ENCODE measurements at places on chromosomes 16 and 17. TPM values are rescaled to one million over a fixed set of nuclear protein-coding genes. Genes with fewer than 3 reads are reported as not detected.

- H3K36me3 ChIP-seq = no peaks in the 10 kb centered on the region
- no peaks in the 10 kb centered on the region for H3K27me3 ChIP-seq
- no peak overlapping the region for H3K27ac ChIP-seq
- peaks cover 21% of the 10 kb centered on the region for H3K4me1 ChIP-seq
These were observed 17.3 kb downstream of the BANP start for GRCh38 chr16:87968541-87968940.

DNA sequence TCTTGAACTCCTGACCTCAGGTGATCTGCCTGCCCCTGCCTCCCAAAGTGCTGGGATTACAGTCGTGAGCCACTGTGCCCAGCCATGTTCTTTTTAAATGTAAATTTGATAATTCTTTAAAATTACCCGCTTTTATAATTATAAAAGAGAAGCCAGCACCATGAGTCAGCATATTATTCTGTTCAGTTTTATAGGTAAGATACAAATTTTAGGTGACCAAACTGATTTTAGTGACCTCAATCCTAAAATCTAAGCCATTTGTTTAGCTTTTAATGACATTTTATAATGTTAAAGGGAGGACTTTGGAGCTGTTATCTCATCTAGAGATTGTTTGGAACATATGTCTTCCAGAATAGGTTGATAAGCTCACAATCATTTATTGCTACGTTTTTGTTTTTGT is 20.8 kb upstream of the PPM1E start:
- H3K4me3 ChIP-seq = no peak overlapping the region
- no peak for DNase-seq
- H3K27ac ChIP-seq = no peak overlapping the region
- H3K4me1 ChIP-seq = no peaks in the 10 kb centered on the region
- H3K36me3 ChIP-seq = no peaks in the 10 kb centered on the region
- no peaks in the 10 kb centered on the region for H3K27me3 ChIP-seq

- no peak for DNase-seq
- no peaks in the 10 kb centered on the region for H3K27me3 ChIP-seq
- H3K36me3 ChIP-seq = no peaks in the 10 kb centered on the region
- no peak overlapping the region for H3K27ac ChIP-seq
These were observed 47.1 kb upstream of the PHOSPHO1 start for GRCh38 chr17:49277638-49278037.

DNA sequence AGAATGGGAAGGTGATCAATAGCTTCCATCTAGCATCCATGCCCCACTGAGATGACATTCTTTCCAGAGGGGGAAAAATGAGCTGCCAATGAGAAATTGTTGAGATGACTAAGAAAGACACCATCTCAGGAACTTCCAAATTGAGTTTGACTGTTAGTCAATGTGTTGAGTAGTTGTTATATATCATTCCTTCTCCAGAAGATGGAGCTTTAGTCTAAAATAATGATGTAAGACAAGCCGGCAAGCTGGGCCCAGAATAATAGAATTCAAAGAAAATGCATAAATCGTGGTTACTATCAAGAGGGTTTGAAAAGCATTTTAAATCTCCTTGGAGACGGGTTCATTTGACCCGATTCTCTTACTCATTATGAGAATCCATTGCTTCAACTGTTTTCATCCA is 71.0 kb upstream of the ATF7IP2 start:
- DNase-seq = no peak
- H3K4me3 ChIP-seq = no peak overlapping the region
- H3K27ac ChIP-seq = no peak overlapping the region
- no peaks in the 10 kb centered on the region for H3K4me1 ChIP-seq
- no peaks in the 10 kb centered on the region for H3K36me3 ChIP-seq

- peaks cover 22% of the 10 kb centered on the region for H3K4me1 ChIP-seq
- H3K4me3 ChIP-seq = no peak overlapping the region
- H3K36me3 ChIP-seq = no peaks in the 10 kb centered on the region
These were observed 40.8 kb downstream of the RPA1 start for GRCh38 chr17:1870592-1870991.

- DNase-seq = no peak
- H3K4me1 ChIP-seq = peaks cover 34% of the 10 kb centered on the region
- no peaks in the 10 kb centered on the region for H3K27me3 ChIP-seq
- no peak overlapping the region for H3K27ac ChIP-seq
These were observed 6.7 kb downstream of the EPN2 start for GRCh38 chr17:19243838-19244237.

DNA sequence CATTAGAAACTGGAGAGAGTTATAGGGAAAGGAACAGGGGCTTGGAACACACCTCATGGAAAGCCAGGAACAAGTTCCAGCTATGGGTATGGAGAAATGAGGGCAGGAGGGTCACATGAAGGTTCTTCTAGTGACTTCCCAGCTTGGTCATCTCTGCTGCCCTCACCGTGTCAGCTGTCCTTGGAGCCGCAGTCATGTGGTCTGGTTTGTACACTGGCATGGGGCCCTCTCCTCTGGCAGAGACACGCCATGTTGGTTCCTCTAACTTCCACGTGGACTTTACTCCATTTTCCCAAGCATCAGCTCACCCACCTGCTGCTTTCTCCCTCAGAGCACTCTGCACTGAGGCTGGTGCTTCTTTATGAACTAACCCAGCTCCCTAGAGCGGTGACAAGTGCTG is 26.3 kb downstream of the MPG start:
- no peak overlapping the region for H3K4me3 ChIP-seq
- H3K27ac ChIP-seq = peak overlapping the region; percentile 30
- H3K4me1 ChIP-seq = peaks cover 33% of the 10 kb centered on the region
- DNase-seq = no peak

DNA sequence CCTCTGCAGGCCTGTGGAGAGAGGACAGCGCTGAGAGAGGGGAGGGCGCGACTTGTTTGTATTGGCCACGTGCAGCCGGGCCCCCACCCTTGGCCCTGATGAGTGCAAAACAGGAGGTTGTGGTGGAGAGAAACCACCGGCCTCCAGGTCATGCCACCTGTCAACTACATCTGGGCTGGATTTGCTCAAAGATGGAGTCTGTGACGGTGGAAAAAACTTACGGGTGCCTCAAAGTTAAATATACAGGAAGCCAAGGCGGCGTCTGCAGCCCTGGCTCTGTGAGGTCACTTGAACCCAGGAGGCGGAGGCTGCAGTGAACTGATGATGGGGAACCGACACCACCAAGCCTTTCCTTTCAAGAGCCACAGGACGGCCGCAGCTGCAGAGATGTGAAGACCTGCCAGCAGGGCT is 15.7 kb downstream of the C16orf74 start:
- no peaks in the 10 kb centered on the region for H3K4me1 ChIP-seq
- H3K27ac ChIP-seq = no peak overlapping the region
- no peaks in the 10 kb centered on the region for H3K27me3 ChIP-seq
- DNase-seq = no peak
- no peaks in the 10 kb centered on the region for H3K36me3 ChIP-seq

DNA sequence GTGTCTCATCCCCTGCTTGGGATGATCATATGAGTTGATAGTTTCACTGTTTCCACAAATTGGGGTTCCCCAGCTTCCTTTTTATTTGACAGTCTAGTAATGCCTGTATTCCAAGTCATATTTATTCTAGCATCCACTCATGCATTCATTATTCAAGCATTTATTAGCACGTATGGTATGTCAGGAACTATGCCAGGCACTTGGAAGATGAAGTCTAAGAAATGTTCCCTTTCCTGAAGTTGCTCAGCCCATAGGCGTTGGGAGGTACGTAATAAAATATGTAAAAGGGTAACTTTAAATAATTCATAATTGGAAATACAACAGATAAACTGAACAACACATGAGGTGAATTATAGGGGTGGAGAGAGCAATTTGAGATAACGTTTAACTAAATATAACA is 338.0 kb upstream of the MAF start:
- no peak overlapping the region for H3K4me3 ChIP-seq
- no peaks in the 10 kb centered on the region for H3K27me3 ChIP-seq
- no peak overlapping the region for H3K27ac ChIP-seq
- no peaks in the 10 kb centered on the region for H3K36me3 ChIP-seq
- no peaks in the 10 kb centered on the region for H3K4me1 ChIP-seq

DNA sequence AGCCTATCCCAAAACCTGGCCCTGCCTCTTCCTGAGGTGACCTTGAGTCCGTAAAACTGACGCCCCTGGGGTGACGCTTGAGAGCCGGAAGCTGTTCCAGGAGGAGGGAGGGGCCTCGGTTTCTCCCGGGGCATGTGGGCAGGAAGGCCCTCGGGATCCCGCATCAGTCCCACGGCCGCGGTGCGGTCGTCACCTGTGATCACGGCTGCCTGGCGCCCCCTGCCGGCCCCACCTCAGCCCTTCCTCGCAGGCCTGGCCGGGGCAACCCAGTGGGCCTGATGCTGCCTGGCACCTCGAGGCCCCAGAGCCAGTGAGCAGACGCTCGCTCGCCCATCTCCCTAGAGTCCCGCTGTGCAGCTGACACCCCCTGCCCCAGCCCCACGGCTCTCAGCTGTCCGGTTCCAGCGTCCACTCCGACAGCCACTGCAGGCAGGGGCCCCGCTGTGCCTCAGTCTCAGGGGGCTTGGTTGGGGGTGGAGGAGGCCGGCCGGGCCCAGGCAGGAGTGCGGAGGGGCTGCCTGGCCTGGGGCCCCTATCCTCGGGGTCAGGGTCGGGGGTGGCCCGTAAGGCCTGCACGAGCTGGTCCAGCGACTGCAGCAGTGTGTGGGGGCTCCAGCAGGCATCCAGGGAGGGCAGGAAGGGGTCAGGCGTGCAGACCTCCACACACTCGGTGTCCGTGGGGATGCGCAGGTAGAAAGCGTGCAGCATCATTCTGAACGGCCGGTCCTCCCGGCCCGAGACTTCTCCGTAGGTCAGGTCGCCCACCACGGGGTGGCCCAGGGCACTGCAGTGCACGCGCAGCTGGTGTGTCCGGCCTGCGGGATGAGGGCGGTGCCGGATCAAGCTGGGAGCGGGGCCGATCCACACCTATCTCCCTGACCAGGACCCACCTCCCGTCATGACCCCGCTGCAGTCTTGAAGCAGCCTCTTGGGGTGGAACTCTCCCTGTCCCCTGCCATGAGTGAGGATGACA is 2.3 kb downstream of the RPUSD1 start:
- H3K27ac ChIP-seq = no peak overlapping the region
- peak; percentile 81 for DNase-seq
- H3K4me3 ChIP-seq = no peak overlapping the region
- H3K27me3 ChIP-seq = peaks cover 30% of the 10 kb centered on the region

GRCh38 chr17:51045621-51046020 is 75.0 kb downstream of the SPAG9 start:
- H3K36me3 ChIP-seq = peaks cover 15% of the 10 kb centered on the region
- no peaks in the 10 kb centered on the region for H3K27me3 ChIP-seq
- no peak overlapping the region for H3K27ac ChIP-seq
- no peak overlapping the region for H3K4me3 ChIP-seq
- peaks cover 7% of the 10 kb centered on the region for H3K4me1 ChIP-seq

DNA sequence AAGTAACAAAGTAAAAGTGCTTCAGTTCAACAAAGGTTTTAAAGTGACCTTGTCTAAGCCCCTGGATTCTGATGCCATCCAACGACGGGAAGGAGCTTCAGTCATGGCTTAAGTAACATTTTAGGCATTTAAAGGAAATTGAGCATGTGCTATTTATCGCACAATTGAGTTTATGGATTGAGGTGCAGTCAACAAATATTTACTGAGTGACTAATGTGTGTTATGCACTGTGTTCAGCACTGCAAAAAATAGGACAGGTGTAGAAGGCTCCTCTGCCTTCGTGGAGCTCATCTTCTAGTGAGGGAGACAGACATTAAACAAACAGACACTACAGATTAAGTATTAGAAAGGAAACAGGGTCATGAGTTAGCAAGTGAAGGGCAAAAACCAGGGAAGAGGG is 12.5 kb downstream of the TMIGD1 start:
- no peak for DNase-seq
- H3K27ac ChIP-seq = no peak overlapping the region
- no peaks in the 10 kb centered on the region for H3K36me3 ChIP-seq
- no peaks in the 10 kb centered on the region for H3K4me1 ChIP-seq

The GRAPL gene
- total RNA-seq = 0.90 TPM

The TUBB3 gene
- 0.30 TPM for total RNA-seq

The C17orf78 gene
- not detected for total RNA-seq

The TNP2 gene
- not detected for total RNA-seq

All from psoas muscle (tissue), 8 donors.